Thymus (tissue), 14 donors: ENCODE measurements at places on chromosomes 12 and 14.

GRCh38 chr14:93744176-93744575 lies 44.1 kb downstream of the PRIMA1 start:
- DNase-seq: no peak

- DNase-seq: no peak
These were observed 12.5 kb upstream of the GALNT6 start for GRCh38 chr12:51403681-51404136.

GRCh38 chr12:80829767-80830166 lies 108.0 kb downstream of the LIN7A start:
- no peak for DNase-seq

DNA sequence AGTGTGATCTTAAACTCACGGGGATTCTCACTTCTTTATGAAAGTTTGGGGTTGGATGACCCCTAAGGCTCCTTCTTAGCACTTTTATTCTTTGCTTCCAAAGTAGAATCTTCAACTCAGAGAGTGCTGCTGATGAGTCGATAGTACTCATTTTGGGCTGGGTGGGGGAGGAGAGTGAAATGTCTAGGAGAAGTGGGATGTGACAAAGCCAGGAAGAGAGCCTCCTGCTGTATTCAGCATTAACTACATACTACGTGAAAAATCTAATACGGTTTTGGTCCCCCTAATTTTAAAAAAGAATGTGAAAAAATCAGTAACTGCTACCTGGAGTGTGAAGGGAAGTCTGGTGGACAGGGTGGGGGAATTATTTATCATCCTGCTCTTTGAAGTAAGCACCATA lies 148.3 kb downstream of the SAMD4A start:
- no peak for DNase-seq

- DNase-seq: no peak
These were observed 237.3 kb downstream of the RGS6 start for GRCh38 chr14:72169521-72169920.

- DNase-seq: peak; percentile 88
These were observed 805.4 kb downstream of the VRK1 start for GRCh38 chr14:97602438-97603117.

- no peak for DNase-seq
These were observed 475 bp upstream of the PCNX1 start for GRCh38 chr14:70906793-70907175.

GRCh38 chr12:28497889-28498411 lies 307.7 kb downstream of the CCDC91 start:
- no peak for DNase-seq

GRCh38 chr14:51342226-51342625 lies 102.2 kb downstream of the TMX1 start:
- DNase-seq: no peak

- DNase-seq: no peak
These were observed 41.9 kb upstream of the ABCC9 start for GRCh38 chr12:21983095-21983494.

- no peak for DNase-seq
These were observed 171.8 kb upstream of the ATF7IP start for GRCh38 chr12:14193639-14194038.

GRCh38 chr12:117058442-117059072 lies 40.7 kb downstream of the TESC start:
- no peak for DNase-seq

DNA sequence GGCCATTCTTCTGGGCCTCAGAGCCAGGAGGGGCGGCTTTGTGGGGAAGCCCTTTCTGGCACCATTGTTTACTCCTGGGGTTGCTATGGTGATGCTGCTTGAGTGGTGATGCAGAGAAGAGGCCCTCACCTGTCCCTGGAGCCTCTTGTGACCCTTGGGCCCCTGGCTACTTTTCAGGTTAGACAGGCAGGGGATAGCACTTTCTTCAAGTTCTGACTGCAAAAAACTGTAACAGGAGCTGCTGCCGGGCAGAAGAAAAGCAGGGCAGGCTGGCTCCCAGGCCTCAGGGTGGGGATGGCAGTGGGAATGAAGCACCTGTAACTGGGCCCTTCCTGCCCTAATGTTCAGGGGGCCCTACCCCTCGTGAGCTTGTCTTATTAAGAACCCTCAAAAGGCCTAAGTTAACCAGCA lies at the start of gene TEX52:
Gene TEX52 (minus strand): TSS at position 19 of the 411 bp plus-strand sequence. CDS start 13 bp downstream, at position 6.
- no peak for DNase-seq

GRCh38 chr14:59159169-59159568 lies 29.3 kb upstream of the DAAM1 start:
- no peak for DNase-seq

DNA sequence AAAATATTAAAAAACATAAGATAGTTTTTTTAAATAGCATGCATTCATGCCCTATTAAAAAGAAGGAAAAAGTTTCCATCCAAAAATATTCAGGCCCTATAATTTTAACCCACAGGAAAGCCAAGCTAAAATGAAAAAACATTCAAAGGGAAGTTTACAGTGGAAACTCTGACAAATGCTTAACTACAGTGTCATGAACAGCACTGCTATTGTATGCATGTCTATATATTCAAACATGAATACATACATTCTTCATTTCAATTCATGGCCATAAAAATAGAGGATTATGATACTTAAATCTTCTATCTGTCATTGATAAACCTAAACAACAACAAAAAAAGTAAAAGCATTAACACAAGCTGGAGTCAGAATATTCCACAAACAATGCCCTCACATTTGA lies 67.4 kb downstream of the PPP2R5E start:
- no peak for DNase-seq

- no peak for DNase-seq
These were observed 53.4 kb upstream of the DIO2 start for GRCh38 chr14:80264702-80265101.

DNA sequence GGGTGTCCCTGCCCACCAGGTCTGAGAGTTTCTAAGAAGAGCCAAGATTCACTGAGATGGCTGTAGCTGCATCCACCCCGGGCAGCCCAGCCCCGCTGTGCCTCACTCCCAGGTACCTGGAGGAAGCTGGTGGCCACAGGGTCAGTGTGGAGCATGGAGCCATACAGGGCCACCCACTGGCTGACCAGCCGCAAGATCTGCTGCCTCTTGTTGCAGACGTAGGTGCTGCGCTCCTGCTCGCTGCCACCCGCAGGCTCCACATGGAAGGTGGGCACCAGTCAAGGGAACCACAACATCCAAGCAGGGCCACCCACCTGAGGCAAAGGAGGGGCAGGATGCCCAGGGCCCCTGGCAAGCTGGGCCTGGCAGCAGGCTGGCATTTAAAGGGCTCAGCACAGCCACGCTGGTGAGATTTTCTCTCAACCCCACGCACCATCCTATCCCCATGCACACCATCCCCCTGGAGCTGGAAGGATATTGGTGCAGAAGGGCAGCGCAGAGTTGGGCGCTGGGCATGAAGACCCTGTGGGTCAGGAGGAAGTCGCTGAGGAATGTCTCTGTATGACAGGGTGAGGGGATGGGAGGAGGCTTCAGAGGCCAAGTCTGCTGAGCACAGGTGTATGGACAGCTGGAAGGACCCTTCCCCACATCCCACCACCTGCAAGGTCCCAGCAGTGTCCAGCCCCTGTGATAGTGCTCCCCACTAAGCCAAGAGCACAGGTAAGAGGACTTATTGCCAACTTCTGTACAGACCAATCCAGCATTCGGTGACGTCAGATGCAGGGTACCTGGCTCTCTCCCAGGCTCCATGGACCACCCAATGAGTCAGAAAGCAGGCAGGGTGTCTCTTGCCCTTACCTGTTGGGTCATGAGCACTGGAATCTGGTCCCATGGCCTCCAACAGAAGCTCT lies 10.8 kb downstream of the RAPGEF3 start:
- DNase-seq: no peak

DNA sequence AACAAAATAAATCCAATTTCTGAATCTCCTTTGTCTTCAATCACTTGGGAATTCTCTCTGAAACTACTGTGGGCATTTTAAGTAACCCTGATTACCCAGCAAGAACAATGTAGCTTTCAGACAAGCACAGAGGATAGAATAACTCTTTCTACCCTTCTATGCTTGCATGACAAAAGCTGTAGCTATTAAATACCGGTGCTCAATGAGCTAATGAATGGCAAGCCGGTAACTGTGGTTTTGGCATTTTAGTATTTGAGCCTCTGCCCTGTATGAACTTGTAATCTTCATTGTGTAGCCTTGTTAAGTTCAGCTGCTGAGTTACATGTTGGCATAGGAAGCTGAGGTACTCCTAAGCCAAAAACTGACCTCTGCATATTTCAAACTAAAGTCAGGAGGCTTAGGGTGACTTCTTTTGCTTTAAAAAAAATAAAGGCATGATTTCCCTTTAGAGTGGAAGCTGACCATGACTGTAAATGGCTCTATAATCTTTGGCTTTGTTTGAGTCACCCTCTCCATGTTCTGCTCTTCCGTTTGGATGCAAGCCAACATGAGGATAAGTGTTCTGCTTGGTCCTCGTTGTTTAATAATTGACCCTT lies 171.0 kb upstream of the HIF1A start:
- no peak for DNase-seq

- no peak for DNase-seq
These were observed 147.1 kb downstream of the PHLDA1 start for GRCh38 chr12:75884465-75884985.

DNA sequence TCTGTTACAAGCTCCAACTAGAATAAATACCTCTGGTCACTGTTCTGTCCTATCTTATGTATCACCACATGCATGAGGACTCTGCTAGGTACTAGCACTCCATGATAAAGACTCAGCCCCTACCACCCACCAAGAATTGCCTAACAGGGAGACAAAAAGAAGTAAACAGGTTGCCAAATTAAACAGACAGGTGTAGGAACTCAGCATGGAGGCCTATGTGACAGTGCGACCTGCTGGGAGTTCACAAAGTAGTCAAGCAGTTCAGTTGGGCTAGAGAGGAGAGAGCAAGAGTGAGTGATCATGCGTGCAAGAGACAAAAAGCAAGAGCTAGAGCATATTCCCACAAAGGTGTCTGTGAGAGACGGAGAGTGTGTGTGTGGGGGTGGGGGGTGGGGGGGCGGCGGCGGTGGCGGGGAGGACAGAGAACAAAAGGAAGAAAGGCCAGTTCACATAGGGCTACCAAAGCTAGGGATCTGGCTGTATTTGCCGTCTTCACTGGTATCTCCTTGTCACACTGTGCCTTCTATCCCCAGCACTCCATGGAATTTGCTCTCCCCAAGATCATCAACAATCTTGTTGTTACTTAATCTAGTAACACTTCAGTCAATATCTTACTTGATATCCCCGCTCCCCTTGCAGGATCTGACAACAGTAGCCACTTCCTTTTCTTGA lies 81.2 kb downstream of the SPPL3 start:
- no peak for DNase-seq

- DNase-seq: no peak
These were observed 324.6 kb upstream of the DIO3 start for GRCh38 chr14:101236496-101237251.

- no peak for DNase-seq
These were observed 127.2 kb upstream of the LHX5 start for GRCh38 chr12:113598815-113599406.

DNA sequence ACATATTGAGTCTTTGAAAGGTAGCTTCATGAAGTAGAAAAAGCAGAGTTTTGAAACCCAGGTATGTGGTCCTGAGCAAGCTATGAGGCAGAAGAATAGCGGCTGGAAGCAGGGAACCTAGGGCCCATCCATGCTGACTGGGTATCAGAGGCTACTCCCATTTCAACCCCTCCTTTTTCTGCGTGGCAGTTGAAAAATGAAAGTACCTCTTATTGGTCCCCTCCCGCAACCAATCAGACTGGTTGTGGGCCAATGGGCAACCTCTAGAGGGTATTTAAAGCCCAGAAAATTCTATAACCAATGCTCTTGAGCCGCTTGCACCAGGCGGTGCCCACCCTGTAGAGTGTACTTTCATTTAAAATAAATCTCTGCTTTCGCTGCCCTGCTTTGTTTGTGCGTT lies 1.6 kb upstream of the SNRPF start:
- no peak for DNase-seq

GRCh38 chr14:29684926-29685325 lies 242.7 kb downstream of the PRKD1 start:
- no peak for DNase-seq

DNA sequence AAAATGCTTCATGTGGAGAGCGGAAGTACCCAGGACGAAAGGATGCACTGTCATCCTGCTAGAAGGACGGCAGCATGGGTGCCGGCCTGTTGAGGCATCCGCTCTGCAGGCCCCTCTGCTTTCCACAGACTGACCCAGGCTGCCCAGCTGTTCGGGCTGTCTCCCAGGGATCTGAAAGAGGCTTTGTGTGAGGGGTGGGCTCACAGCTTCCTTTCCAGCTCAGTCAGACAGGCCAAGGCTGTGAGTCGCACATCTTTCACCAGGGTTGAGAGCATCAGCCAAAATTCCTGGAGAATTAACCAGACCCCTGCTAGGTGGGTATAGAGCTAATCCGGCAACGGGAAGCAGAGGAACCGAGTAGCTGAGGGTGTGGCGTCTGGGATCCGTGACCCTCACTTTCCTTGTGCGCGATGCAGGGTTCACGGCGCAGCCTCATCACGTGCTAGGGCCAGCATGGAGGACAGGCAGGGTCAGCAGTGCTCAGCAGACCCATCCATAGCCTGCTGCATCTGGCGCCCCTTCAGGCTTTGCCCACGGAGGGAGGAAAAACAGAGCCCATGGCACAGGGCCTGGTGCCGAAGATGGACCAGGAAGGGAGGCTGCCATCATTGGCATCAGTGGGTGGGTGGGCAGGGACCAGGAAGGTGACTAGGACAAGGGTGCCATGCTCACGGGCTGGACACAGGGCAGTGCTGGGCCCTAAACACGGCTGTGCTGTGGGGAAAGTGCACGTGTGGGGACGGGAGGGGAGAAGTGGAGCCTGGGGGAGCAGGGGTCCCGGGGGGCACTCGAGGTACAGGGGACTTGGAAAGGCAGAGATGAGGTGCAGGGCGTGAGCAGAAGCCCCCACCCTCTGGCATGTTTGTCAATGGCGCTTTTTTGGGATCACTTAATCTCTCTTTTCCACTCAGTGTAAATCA lies 9.2 kb upstream of the SIVA1 start:
- DNase-seq: no peak

DNA sequence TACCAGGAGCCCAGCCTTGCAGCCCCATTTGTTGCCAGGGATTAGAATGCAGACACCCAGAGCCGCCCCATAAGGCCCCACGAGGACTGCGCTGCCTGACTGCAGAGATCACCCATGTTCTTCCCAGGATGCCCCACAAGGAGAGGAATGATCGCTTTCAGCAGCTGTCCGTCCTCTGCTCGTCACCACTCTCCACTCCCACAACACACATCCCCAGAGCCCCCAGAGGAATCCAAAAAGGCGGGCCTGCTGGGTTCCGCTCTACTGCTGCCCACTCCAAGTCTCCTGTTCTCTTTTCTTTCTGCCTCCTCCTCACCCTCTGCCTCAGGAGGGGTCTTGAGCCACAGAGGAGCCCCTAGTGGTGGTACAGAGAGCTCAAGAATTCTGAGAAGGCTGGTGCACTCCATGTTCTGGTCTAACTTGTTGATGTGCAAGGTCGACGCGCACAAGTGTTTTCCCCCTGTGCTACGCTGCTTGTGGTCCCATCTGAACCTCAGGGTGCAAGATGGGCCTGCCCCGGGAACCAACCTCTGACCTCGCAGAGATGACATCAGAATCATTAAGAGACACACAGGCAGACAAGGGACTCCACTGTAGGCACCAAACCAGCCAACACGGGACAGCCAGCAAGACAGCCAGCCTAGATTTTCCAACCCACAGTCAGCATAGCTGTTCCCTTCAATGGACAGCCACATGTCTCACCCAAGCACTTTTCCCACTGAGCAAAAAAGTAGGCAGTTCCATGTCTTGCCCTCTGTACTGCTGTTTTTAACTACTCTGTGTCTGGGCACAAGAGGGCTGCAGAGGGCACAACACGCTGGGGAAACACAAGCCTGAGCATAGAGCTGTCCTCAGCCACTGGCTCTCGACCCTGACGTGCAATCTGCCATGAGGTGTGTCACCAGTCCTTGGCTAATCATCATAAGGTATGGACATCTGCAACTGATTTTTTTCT lies 29.9 kb downstream of the PXN start:
- DNase-seq: no peak
